Activated T-cell treated with anti-CD3 and anti-CD28 coated beads, Interleukin-2, amount 50 U/mL, for 72 hours (primary cell): ENCODE measurements at places on chromosomes 16 and 17.

- DNase-seq, result no peak
These were observed 90.6 kb upstream of the LHX1 start for GRCh38 chr17:36846410-36847292.

DNA sequence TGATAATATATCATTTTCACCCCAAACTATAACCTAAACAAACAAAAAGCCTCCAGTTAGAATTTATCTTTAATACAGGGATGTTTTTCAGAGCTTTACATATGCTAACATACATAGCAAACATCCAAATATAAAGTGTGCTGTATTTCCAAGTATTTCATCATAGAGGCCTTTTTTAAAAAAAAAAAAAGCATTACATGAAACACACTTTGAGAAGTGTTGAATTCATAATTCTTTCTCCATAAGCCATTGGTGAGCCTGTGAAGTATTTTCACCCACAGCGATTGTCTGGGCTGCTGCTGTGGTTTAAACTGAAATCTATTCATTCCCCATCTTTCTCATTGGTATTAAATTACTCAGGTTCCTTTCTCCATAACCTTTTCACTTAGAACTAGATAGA is 503.4 kb upstream of the CDH8 start:
- DNase-seq, result no peak

DNA sequence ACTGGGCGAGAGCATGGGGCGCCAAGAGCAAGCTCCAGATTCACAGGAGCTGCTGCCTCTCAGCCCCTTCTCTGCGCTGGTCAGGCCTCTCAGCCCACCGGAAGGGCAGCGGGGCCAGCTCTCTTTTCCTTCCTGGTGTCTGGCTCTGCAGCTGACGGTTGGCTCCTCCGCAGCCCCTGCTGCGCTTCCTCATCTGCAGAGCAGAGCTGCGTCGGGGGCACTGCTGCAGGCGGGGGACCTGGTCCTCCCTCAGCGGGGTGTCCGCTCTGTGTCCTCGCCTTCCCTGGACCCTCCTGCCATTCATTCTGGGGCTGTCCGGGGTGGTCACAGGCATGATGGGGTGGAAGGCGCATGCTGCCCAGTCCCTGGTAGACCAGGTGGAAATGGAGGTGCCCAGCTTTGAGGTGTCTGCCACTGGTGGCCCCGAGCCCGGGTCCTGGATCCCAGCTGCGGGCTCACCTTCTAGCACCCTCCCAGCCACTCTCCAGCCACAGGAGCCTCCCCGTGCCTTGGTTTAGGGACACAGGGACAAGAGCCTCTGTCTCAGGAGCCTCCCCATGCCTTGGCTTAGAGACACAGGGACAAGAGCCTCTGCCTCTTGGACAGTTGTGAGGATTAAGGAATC is 84.8 kb downstream of the IRF8 start:
- DNase-seq, result no peak

DNA sequence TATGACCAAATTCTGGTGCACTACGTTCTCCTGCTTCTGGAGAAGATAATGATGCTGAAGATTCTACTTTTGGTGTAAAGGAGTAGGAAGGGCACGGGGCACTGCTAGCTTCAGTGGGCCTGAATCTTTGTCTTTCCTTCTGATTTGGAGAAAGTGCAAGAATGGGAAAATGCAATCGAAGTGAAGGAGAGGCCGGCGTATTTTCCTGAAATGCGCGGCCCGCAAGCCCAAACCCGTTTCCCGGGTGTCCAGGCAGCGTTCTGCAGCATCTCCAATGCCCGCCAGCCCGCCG is 372 bp upstream of the NDE1 start:
- DNase-seq, result no peak

DNA sequence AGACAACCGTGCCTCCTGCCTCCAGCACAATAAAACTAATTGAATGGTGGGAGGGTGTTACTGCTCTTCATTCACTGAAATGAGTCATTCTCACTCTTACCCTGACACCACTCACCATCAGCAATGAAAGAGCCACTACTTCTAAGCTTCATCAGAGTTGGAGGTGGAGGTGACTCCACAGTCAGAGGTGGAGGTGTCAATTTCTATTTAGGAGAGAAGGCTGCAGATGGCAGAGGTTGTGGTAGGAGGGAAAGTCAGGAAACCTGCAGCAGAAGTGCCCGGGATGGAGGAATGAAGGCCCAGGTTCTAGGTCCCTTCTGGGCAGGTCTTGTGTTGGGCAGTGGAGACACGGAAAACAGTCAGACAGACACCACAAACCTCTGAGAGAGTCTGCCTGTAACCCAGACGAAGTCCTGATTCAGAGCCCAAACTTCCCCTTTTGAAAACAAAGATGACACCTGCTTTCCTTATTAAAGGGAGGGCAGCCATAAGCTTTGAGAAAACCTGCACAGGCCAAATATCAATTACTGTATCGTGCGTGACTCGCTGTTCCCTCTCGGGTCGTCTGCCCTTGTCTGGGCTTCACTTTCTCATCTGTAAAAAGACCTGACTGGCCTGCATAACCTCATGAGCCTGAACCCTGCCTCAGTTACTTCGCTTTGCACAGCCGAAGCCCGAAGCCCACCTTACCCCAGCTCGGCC is 668 bp downstream of the ATPAF2 start:
- peak; percentile 45 for DNase-seq

- DNase-seq, result no peak
These were observed 4.6 kb downstream of the GAS2L2 start for GRCh38 chr17:35748341-35748841.

DNA sequence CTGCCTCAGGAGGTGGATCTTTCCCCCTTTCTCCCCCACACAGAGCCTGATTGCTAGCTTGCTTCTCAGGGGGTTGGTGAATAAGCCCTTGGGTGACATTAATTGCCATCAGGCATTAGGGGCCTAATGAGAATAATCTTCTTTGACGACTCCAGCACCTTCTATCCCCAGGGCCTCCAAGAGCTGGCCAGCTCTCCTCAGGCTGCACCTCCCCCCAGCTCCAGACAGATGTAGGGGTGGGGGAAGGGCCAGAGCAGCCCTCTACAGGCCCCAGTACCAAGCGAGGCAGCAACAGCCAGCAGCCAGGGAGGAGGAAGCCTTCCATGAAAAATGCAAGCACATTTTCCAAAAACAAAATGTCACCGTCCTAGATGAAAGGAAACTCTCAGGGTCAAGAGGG is 1.4 kb upstream of the TMEM132E start:
- DNase-seq, result no peak

GRCh38 chr17:54935471-54935870 is 33.0 kb downstream of the COX11 start:
- DNase-seq, result no peak

GRCh38 chr16:87851141-87851587 is 18.1 kb downstream of the SLC7A5 start:
- no peak for DNase-seq

- peak; percentile 95 for DNase-seq
These were observed 7.3 kb downstream of the FMNL1 start for GRCh38 chr17:45228763-45229539.

GRCh38 chr17:33299115-33299514 is 6.0 kb upstream of the ASIC2 start:
- no peak for DNase-seq

- no peak for DNase-seq
These were observed 741 bp upstream of the GRB2 start for GRCh38 chr17:75406222-75406615.

GRCh38 chr16:68342620-68343019 is 31.8 kb downstream of the PRMT7 start:
- no peak for DNase-seq

DNA sequence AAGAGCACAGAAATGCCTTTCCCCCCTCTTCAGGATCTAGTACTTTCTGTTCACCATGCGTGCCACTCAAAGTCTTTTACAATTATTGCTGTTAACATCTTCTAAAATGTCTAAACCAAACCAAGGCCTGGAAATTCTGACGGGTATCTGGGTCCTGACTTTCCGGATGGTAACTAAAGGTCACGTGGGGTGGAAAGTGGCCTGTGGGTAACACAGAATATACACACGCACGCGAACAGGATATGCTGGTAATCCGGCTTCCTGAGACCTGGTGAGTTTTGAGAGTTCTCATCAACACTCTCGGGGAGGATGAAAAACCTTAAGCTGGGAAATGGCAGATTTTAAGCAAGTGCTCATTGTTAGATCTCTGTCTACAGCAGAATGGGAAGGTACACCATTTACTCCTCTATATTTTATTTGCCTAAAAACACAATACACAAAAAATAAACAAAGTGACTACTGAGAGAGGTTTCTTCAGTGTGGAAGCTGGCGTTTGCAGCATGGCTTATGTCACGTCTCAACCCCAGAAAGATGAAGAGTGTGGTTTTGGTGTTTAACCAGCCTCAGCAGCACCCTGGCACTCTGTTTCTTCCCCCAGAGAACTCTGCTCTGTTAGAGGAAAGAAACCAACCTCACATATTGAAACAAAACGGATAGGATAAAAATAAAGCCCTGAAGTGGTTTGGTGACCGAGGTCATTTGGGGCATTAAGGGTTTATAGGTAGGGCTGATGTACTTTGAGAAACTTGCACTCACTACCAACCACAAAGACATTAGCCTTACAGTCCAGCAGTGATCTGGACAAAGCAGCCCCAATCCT is 37.3 kb downstream of the SMG6 start:
- peak; percentile 91 for DNase-seq

DNA sequence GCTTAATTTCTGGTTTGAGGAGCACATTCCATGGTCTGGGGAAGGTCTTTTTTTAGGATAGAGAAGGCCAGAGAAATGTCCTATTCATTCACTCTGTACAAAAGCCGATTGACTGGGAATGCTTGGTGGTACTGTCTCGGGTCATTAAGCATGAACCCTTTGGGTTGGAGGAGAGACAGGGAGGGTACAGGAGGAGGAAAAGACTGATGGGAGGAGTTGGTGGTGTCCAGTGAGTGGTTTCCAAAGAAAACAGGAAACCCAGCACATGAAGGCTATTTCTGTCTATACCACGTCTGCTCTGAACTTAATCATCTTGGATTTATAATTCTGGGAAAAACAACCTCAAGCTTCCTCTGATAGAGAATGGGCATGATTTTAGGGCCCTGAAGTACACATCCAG is 111.9 kb downstream of the XYLT1 start:
- no peak for DNase-seq

GRCh38 chr16:27311897-27312303 is 1.9 kb upstream of the IL4R start:
- no peak for DNase-seq

DNA sequence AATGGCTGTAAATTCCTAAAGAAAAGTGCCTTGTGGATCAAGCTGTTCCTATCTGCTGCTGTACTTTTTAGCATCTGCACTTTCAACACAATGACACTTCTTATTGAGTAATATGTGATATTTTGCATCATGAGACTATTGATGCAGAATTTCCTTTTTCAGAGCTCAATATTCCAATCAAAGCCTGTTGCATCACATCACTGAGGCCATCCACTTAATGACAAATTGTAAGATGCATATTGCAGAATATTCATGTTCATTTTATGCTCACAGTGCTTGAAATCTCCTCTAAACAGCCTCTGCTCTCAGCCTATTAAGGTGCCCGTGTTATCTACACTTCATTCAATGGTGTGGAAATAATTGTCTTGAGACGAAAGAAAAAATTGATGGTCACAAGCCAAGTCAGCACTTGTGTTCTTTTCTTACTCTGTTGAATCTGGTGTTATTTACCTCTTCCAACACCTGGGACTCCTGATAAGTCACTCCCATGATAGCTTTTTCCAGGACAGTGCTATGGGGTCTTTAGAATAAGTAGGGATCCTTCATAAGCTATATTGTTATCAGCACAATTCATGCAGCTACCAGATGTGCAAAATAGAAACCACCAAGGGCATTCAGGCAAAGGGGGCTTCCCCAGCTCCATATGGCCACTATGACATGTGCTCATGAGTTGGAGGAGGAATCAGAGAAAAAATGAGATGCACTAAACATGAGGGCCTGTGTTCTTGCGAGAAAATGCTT is 9.3 kb upstream of the SKAP1 start:
- DNase-seq, result peak; percentile 29

- DNase-seq, result no peak
These were observed 32.5 kb downstream of the HOXB1 start for GRCh38 chr17:48498164-48498850.

- peak; percentile 66 for DNase-seq
These were observed 61.6 kb downstream of the TIMM22 start for GRCh38 chr17:1058423-1059130.

- no peak for DNase-seq
These were observed 105.8 kb downstream of the ADCY9 start for GRCh38 chr16:4010225-4011158.

DNA sequence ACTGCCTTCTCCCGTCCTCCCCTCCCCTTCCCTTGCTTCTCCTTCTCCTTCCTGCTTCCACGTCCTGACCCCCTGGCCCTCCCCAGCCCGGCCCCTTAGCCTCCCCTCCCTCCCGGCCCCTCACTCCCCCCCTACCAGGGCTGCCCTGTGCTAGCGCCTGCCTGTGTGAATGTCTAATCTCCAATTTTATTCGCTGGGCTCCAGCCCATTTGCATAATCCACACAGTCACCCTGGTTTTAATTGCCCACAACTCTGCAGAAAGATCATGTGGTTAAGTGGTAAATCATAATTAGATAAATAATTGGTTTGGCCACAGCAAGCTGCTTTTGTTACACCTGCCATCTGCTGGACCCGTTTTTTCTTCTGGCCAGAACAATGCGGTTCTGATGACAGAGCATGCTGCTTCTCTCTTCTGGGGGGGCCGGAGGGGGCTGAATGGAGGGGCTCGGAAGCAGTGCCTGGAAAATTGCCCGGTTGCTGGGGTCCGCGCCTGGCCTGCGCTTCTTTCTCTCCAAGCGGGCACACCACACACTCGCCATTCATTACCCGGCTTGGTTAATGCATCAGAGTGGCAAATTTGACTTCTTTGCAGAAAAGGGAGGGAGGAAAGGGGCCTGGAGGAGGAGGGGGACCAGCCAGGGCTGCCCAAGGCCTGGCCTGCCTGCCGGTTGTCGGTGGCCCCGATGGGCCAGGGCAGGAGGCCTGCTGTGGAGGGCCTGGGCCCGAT is 19.5 kb upstream of the GSE1 start:
- no peak for DNase-seq

- DNase-seq, result no peak
These were observed 14.5 kb downstream of the CYB561 start for GRCh38 chr17:63431618-63431938.

GRCh38 chr17:64120159-64120810 is 9.7 kb downstream of the ERN1 start:
- DNase-seq, result no peak

DNA sequence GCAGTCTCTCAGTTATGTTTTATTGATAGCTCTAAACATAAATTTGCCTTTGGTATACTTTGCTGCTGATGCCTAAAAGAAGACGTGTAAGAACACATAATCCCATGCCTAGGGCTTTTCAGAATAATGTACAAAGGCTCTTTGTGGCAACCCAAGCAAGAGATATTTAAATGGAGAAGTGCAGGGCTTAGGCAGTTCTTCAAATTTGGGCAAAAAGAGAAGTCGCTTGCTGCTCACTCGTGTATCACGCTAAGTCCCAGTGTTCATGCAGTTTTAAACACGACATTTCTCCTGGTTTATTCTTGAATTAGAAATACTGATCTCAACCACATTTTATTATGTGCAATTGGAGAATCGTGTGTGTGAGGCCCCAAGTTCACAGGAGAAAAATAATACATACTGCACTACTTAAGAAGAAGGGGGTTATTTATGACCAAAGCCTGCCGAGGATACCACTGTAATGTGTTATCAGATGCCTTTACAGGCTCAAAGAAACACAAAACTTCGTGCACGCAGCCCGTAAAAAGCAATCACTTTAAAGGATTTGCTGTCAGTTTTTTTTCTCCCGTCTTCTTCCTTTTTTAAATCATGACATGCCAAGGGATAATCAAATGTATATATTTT is 22.5 kb upstream of the IRX6 start:
- DNase-seq, result no peak
